ENCODE measurements at places on chromosomes 3 and 15. TPM values are rescaled to one million over a fixed set of nuclear protein-coding genes. Genes with fewer than 3 reads are reported as not detected.
A peak's percentile ranks its signal among the peaks of the same experiment; 100 is the strongest.

DNA sequence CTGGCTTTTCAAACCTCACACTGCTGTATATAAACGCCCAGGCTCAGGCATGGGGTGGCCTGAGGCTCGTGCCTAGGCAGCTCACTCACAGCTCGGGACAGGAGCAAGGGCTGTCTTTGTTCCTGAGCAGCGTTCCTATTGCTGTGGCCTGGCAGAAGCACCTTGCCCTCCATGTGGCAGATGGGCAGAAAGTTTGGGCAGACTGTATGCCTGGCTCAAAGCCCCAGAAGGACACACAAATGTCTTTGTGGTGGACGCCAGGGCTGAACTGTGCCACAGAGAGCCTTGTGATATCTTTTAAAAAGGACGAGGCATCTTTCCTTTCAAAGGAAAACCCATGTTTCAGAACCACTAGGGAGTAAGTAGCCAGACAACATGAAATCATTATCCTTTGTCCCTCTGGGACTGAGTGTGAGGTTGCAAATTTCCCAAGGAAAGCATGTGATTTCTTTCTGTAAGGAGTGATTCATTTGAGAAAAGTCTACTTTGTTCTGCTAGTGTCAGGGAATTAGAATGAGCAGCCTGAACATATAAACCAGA, 29.3 kb upstream of the UBE2E1 start:
- no peak for DNase-seq

DNA sequence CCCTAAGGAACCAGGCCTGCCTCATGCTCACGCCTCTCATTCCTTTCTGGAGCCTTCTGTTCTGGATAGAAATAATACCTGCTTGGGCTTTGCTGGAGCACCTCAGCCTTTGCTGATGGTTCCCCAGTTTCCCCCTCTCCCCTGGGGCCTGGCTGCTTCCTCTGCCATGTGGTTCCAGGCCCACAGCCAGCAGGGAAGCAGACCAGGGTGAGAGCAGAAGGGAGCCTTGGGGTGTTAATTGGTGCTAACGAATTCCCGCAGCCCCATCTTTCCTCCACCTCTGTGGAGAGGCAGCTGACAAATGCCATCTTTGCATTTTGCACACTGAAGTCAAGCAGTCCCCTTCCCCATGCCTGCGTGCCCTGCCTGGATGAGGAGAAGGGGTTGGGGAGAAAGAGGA, 13.1 kb upstream of the CORO2B start:
- DNase-seq = no peak

GRCh38 chr3:16741890-16742289, 136.7 kb upstream of the DAZL start:
- DNase-seq = no peak

DNA sequence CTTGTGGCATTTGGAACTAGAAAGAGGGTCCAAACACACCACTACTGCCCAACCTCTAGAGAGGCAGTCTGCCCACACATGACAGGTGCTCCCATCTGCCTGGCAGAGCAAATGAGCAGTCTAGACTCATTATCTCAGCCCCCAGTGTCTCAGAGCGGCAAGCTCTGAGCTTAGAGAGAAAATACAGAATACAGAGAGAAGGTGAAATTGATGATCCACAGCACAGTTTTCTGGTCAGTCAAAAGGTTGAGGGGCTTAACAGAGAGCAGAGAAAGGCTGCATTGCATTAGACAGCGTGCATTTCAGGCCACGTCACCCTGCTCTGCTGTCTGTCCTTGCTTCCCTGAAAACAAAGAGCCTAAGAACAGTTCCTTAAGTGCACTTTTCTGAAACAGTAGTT, 135.1 kb downstream of the KCNMB2 start:
- no peak for DNase-seq

- no peak for DNase-seq
These were observed 13.1 kb upstream of the PLA2G4D start for GRCh38 chr15:42107473-42107872.

DNA sequence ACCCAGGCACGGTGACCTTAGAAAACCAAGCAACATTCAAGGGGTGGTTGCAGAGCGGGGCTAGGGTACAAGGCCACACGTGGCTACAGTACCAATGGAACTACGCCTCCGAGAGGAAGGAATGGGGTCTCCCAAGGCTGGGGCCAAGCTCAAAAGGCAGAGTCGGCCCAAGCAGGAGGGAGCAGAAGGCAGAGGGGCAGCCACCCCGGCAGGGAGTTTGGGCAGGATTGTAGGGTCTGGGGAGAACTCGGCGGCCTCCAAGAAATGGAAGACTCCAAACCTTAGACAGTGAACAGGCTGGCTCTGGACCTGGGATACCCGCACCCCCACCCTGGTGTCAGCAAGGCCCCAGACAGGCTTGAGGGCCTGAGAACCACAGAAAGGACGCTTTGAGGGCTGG, 28.7 kb downstream of the ATRIP start:
- peak; percentile 45 for DNase-seq

DNA sequence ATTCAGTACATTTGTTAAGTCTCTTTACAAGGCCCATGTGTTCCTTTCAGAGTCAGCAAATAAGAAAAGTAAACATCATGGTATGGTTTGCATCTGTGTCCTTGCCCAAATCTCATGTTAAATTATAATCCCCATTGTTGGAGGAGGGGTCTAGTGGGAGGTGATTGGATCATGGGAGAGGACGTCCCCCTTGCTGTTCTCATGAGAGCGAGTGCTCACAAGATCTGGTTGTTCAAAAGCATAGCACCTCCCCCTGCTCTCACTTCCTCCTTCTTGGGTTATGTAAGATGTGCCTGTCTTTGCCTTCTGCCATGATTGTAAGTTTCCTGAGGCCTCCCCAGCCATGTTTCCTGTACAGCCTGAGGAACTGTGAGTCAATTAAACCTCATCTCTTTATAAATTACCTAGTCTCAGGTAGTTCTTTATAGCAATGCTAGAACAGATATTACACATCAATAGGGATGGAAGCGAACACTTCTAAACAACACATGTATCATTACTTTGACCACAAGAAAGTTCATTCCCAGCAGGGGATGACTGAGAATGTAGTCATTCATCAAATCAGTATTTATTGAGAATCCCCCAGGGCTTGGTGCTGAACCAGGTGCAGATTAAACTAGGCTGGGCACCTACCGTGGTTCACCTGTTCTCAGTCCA, 4.1 kb downstream of the EFCAB12 start:
- DNase-seq = no peak

- no peak for DNase-seq
These were observed 38.5 kb downstream of the STARD5 start for GRCh38 chr15:81285461-81285860.

- DNase-seq = no peak
These were observed 2.2 kb downstream of the PIAS1 start for GRCh38 chr15:68056097-68056865.

DNA sequence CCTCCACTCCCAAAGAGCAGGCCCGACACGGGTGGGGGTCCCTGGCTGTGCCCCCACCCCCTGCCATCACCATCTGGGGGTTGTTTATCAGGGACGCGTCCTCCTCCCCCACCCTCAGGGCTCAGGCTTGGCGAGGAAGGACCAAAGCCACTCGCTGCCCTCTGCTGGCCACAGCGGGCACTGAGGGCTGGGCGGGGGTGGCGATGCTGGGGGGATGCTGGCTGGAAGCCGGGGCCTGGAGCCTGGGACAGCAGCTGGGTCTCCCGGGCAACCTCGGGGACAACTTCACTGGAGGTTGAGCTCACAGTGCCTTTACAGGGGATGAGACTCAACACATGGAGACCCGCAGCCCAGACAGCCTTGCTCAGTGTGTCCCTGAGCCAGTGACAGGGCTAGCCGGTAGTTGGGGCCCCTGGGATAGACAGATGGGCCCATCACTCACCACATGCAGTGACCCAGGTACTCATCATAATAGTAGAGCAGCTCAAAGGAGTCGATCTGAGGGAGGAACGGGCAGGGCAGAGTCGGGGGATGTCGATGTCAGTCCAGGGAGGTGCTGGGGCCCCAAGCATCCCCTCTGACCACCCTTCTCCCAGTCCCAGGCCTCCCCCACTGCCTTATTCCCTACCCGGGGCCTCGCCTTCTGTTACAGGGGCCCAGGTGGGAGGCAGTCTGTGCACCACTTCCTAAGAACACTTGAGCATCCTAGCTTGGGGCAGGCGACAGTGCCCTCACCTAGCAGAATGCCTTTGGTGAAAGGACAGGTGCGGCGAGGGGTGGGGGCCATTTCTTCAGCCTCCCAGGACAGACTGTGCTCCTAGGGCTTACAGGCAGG, 5.9 kb upstream of the CALML4 start:
- DNase-seq = peak; percentile 96

The THRB gene
- 1.0 TPM for total RNA-seq
